ENCODE measurements at places on chromosomes 11 and 22.

DNA sequence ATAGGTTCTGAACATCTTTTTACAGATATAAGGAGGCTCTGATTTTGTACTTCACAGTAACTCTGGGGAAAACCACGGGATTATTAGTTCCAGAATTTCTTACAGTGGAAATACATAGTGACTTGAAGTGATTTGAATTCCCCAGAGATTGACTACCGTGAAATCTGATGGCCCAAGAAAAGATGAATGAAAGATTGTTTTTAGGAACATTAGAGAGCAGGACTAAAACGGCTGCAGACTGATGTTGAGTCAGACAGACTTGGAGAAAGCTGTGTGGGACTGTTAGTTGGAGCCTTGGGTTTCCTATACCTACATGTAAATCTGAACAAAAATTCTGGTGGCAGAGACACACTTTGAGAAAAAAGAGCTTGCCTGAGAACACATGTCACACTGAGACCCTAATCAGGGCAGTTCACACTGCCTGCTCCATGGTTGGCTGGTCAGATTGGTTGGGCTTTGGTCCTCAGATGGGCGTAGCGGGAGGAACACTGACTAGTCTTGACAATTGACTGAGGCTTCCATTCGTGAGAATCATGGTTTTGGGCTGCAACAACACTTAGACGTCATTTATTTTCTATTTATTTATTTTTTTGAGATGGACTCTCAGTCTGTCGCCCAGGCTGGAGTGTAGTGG, 6.8 kb downstream of the PPP6R3 start:
- DNase-seq: no peak

GRCh38 chr22:23580576-23581259, 628 bp upstream of the IGLL1 start:
- peak; percentile 91 for DNase-seq

DNA sequence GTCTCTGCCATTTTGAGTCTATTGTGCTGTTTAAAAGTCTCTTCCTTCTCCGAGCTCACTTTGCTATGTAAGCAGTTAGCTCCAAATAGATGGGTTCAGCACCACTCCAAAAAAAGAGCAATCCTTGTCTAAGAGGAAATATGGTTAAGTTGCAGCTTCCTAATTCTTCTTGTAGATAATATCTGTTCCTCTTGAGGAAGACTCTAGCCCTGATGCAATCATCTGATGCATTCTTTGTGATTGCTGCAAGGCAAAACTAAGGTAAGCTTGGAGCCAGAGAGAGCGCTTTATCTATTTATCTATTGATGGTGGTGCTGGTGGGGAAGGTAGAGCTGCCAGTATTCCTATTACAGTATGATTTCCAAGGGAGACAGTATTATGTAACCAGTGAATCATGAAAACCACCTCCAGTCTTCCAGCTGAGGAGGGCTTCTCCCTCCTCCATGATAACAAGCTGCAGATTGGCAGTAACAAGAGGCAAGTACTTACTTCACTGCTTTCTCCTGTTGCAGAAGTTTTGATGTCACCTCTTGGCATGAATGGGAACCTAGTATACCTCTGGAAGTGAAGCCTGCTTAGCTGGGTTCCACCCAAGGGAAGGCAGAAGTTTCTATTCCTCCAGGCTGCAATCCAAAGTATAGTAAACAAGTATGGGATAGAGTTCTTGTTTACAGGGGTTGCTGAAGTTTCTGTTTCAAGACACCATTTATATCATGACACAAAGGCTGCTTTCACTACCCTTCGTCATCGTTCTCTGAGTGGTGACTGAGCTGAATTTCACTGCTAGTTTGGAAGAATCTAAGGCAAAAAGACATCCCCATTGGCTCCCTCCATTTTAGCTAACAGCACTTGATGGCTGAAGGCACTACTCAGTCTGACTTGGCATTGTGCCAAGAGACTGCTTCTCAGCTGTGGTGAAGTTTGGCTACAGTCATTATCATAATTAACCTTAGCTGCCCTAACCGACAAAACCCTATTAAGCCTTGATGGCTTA, 49.7 kb downstream of the FDX1 start:
- peak; percentile 83 for DNase-seq

DNA sequence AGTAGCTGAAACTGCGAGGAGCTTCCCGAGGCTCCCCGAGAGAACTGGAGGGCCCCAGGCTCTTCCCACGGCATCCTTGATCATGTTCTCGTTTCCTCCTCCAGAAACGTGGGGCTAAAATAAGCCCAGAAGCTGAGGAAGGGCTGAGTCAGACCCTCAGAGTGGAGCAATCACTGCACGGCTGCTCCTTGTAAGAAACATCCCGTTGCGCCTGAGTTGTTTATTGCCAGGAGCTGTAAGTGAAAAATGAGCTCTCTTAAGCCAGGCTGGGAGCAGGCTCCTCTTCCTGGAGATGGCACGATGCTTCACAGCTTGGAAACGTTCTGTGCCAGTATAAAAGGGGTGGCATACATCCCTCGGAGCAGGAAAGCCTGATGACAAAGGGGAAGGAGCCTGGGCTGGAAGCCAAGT, 47.3 kb upstream of the SYN3 start:
- DNase-seq: no peak

- no peak for DNase-seq
Observed at GRCh38 chr22:39177456-39177775, 24.9 kb upstream of the CBX7 start.

GRCh38 chr11:132994966-132995365, 537.3 kb downstream of the OPCML start:
- DNase-seq: no peak

GRCh38 chr11:2109541-2110019, 29.6 kb downstream of the IGF2 start:
- DNase-seq: no peak

DNA sequence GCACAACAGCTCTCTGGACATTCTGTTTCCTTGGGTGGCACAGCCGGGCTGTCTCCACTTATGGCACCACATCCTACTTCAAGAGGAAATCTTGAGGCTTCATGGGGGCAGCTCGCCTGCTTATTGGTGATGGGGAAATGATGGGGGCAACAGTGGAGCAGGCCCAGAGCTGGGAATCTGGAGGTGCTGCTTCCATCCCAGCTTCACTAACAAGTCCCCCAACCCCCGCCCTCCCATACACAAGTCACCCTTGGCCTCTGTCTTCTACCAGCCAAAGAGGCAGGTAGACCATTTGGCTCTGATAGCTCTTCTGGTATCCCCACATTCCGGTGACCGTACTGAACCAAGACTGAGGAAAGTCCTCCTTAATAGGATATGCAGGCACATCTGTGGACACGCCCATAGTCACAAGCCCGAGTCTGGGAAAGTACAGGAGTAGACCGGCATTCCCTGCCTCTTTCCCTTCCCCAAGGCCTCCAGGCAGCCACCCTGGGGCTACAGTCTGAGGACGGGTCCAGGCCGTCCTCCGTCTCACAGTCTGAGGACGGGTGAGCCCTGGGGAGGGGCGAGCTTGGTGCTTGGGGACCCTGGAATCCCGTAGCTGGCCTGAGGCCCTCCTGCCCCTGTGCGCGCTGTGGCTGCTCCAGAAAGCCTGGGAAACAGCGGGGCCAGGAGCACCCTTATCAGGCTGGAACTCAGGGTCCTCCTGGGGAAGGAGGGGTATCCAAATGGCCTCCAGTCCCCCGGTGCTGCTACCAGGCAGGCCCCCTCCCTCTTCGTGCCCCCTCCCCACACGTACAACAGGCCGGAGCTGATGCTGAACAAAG, 145.6 kb downstream of the FEZ1 start:
- DNase-seq: no peak

DNA sequence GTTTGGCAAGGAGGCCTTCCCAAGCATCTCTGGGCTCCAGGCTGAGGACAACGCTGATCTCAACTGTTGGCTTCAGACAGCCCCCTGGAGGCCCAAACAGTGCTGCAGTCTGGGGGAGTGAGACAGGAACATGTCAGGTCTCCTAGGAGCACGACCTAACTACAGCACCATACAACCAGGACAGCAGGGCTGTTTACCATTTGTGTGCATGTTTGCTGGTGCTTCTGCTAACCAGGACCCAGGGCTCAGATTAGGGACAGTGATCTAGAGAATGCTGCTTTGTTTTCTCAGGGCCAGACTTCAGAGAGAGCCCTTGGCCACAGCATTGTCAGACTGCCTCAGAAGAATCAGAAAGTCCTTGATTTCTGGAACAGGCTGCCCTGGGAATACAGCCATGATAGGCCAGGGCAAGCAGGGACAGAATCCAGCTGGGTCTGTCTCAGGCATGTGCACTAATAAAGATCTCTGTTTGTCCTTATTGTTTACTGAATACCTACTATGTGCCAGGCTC, 126.5 kb downstream of the VPREB1 start:
- DNase-seq: no peak

All from hematopoietic multipotent progenitor cell treated with erythropoietin and hydrocortisone succinate and interleukin-3 and kit ligand, for 6 days (in vitro differentiated cells).